T-helper 1 cell (primary cell): ENCODE measurements at places on chromosomes 5 and 9.

DNA sequence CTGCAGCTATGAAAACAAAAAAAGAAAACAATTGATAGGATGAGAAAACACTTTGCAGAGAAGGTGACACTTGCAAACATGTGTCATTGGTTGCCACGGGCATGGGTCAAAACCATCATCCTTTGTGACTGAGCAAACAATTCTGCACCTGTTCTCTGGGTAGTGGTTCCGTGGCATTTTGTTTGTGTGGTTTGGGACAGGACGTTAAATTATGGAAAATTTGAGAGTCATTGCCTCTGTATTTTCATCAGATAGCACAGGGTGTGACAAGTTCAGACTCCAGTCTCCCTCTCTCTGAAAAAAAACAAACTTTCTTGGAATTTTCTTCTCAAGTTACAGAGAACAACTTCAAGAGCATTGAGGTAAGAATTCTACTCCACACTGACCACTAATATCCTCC lies 113.4 kb upstream of the HMHB1 start:
- no peak for DNase-seq

DNA sequence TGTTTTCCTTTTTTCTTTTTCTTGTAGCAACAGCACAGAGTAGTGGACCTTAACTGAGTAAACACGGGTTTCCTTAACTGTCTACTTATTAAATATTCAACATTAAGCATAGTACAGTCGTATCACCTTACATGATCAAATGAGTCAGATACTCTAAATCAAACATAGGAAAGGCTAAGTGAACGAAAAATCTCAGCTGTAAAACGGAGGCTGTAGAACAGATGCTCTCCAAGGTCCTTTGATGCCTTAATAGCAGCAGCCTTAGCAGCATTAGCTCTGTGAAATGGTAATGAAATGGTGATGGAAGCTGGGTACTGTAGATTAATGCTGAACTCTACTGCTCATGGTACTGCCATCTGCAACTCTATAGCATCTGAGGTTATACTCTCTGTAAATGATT lies 1433.3 kb upstream of the C9orf72 start:
- DNase-seq, result no peak

GRCh38 chr5:112276991-112277390 lies 142.1 kb downstream of the EPB41L4A start:
- DNase-seq, result no peak

DNA sequence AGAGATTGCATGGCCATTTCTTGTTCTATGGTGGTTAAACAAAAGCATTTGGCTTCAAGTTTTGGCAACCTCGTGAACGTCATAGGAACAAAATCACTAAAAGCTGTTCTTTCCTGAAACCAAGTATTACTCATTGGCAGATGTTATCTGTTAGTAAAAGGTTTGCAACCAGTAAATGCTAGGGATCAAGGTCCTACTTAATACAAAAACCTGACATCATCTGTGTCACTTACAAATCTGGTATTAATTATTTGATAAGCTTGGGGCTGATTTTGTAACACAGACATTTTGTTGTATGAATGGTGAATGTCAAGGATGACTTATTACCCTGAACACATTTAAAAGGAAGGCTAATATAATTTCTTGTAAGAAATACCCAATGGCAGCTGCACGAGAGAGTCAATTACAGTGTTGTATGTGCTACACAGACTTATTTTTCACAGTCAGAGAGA lies 486.4 kb upstream of the ZNF608 start:
- no peak for DNase-seq
